Activated CD8-positive, alpha-beta T cell treated with anti-CD3 and anti-CD28 coated beads, Interleukin-2, amount 10 ng/mL, durations not matched to agents 7 days and 5 days (primary cell): ENCODE measurements at places on chromosomes 6 and 20.

DNA sequence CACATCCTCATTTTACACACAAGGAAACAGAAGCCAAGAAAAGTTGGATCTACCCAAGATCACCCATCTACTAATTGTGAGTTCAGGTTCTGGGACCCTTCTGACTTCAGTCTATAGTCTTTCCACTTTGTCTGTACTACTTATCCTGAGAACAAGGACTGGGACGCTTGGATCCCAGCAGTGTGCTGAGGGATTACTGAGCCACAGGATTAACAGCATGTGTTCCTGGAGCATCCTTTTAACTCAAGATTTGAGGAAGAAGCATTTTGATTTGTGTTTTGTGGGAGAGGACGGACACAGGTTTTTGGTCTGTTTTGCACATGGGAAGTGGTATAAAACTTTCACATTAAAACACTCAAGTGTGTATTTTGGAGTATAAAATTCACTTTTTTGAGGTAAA lies 4.4 kb downstream of the ENPP4 start:
- no peak for DNase-seq

- DNase-seq: peak; percentile 25
Measured at GRCh38 chr6:32462609-32463008, 22.9 kb downstream of the HLA-DRA start.

GRCh38 chr6:53199156-53199555 lies 50.5 kb upstream of the GCM1 start:
- no peak for DNase-seq

GRCh38 chr6:141248021-141248799 lies 884.5 kb upstream of the GJE1 start:
- no peak for DNase-seq
